ENCODE measurements at places on chromosomes 6 and 20.

GRCh38 chr6:127641905-127642304 is 64.9 kb downstream of the C6orf58 start:
- peak; percentile 15 for DNase-seq

DNA sequence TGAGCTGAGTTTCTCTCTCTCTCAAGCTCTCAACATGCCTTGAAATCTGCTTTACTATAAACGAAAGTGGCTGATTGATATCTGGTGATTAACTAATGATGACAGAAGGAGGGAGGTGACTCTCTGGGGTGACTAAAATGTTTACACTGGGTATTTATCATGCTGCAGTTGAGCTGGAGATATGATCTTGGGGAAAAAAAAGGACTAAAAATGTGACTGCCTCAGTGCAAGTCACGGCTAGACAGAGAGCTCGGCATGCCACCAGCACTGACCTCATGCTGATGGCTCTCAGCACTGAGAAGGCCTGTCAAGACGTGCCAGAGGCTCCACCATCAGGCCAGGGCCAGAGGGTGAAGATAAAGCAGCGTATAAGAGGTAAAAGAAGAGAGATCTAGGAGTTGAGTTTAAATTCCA is 103.1 kb upstream of the SPACA1 start:
- peak; percentile 73 for DNase-seq

GRCh38 chr20:1346315-1346969 is 17.5 kb upstream of the SDCBP2 start:
- no peak for DNase-seq

DNA sequence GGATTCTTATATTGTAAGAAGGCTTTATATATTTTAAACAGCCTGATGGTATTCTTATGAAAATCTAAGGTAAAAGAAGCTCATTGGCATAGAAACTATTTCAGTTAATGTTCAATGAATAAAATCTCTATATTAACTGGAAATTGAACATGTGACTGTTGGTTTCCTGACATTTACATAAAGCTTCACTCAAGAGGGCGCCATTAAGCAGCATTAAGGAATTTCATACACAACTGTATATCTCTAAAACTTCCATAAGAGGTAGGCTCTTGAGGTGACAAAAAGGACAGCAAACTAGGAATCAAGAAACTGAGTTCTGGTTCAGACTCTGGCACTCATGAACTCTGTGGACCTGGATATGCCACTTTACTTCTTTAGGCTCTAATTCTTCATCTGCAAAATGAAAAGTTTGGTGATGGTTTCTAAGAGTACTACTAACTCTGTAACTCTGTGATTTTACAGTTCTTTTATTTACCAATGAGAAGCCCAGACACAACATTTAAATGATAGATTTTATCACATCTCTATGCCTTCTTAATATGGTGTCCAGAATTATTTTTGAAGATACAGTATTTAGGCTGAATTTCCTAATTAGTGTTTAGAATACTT is 147.5 kb downstream of the FLRT3 start:
- peak; percentile 15 for DNase-seq

- DNase-seq, result no peak
These were observed 1.8 kb downstream of the RALGAPA2 start for GRCh38 chr20:20710443-20711315.

GRCh38 chr6:144675231-144675861 is 390.2 kb downstream of the UTRN start:
- no peak for DNase-seq

- DNase-seq, result no peak
These were observed 24.4 kb upstream of the BNIP5 start for GRCh38 chr6:36361071-36361470.

GRCh38 chr6:75210885-75211739 is 5.3 kb upstream of the COL12A1 start:
- DNase-seq, result no peak

GRCh38 chr20:38290829-38291814 is 12.8 kb upstream of the BPI start:
- no peak for DNase-seq

GRCh38 chr6:108570517-108570916 is 9.8 kb downstream of the FOXO3 start:
- DNase-seq, result no peak

GRCh38 chr6:38174315-38174714 is 354.8 kb downstream of the ZFAND3 start:
- DNase-seq, result no peak

GRCh38 chr6:74070711-74071110 is 374.7 kb downstream of the CD109 start:
- DNase-seq, result no peak

- peak; percentile 37 for DNase-seq
These were observed 69.9 kb upstream of the SOX4 start for GRCh38 chr6:21523652-21524051.

DNA sequence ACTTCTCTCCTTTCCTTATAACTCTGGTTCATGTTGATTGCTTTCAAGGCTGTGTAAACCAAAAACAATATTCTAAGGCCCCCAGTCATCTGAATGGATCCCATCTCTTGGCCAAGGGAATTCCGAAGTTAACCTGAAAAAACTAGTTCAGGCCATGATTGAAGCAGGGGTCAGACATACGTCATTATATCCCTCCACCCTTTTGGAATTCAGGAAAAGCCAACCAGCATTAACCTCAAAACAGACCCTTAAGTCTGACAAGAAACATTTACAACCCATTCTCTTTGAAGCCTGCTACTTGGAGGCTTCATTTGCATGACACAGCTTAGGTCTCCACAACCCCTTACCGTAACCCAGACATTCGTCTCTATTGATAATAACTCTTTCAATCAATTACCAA is 39.7 kb downstream of the SLC26A8 start:
- no peak for DNase-seq

DNA sequence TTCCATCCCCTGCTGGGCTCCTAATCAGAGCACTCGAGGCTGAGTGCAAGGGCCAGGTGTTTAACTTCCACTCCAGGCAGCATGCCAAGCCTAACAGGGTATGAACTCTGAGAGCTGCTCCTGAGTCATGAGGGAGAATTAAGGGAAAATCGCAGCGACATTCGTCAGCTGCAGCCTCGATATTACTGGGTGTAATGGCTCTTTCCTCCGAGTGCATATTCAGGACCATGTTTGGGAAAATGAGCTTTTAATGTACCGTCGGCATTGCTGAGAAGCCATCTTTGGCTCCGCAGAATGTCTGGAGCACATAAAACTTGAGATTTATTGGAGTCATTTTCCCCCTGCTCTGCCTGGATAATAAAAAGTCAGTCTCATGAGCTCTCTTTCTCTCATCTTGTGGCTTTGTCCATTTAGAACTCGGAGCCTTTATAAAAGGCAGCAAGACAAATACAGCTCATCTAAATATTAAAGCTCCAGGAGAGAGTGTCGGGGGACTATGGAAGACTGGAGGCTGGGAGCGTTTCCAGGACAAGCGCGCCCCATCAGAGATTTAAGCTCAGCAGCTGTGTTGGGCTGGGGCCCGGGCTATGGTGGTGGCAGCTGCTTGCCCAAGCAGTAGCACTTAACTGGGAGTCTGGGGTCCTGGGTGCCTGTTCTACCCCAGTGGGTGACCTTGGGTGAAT is 103.7 kb downstream of the TOX2 start:
- no peak for DNase-seq

GRCh38 chr6:32940656-32941213 is at the start of gene HLA-DMB:
TSS of gene HLA-DMB (minus strand) at chr6:32941028. CDS start at chr6:32940807, 221 bp downstream.
- peak; percentile 37 for DNase-seq

GRCh38 chr6:84521511-84521910 is 242.9 kb downstream of the TBX18 start:
- no peak for DNase-seq

DNA sequence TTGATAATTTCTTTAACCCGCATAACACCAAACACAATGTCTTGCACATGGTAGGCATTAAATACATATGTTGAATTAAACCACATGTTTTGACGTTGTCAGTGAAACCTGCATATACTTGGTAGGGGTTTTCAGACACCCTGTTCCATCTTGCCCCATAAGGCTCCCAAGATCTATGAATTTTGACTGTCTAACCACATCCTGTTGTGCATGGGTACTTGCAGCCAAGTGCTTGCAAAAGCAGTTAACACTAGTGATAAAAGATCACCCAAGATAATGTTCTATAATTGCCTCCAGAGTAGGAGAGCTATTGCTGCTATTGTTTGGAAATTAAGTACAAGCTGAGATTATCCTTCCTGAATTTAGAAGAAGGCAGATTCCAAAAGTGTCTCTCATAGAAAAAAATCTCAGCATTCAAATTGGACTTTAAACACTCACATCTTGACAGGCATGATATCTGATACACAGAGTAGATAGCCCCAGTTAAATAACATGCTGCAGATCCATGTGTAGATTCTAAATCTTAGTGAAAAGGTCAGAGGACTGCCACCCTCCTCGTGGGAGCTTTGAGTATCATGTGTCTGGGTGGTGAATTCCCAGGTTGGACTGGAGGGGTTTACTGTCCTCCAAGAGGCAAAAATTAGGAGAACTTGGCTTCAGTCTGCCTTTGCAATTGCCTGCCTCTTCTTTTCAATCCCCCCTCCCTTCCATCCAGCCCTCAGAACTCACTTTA is 25.8 kb upstream of the CCN6 start:
- DNase-seq, result no peak

DNA sequence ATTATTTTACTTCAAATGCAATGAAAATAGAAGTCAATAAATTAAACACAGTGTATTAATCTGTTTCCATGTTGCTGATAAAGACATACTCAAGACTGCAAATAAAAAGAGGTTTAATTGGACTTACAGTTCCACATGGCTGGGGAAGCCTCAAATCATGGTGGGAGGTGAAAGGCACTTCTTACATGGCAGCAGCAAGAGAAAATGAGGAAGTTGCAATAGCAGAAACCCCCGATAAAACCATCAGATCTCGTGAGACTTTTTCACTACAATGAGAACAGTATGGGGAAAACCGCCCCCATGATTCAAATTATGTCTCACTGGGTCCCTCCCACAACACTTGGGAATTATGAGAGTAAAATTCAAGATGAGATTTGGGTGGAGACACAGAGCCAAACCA is 82.2 kb downstream of the GPR63 start:
- no peak for DNase-seq

- DNase-seq, result no peak
These were observed 81.0 kb downstream of the METTL24 start for GRCh38 chr6:110277100-110277665.

DNA sequence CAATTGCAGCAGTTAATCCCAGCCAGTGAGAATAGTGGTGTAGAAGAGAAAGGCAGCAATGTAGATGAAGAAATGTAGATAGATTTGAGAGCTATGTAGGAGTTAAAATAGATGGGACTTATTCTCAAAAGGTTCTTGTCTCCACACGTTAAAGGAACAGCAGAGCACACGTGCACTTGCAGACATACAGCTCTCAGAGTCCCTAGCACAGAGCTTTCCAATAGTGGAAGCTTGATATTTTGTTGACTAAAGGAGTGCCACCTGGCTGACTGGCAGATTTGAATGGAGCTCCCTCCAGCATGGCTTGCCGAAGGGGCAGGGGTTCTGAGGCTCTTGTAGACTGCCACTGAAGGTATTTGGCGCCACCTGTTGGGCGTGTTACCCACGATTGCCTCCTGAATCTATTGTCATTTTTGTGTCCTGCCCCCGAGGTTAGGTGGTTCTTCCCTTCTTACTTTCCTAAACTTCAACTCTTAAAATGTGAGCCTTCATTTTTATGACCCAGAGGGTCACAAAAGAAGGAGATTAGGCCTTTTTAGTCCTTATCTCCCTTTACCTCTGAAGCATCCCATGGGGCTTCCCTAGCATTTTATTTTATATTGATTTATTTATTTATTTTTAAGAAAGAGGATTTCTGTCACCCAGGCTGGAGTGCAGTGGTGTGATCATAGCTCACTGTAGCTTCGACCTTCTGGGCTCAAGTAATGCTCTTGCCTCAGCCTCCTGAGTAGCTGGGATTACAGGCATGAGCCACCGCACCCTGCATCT is 16.4 kb downstream of the BRD2 start:
- DNase-seq, result peak; percentile 81

GRCh38 chr6:37602801-37603200 is 94.9 kb downstream of the MDGA1 start:
- DNase-seq, result no peak

- peak; percentile 25 for DNase-seq
These were observed 42.4 kb upstream of the GNRH2 start for GRCh38 chr20:3000852-3001523.

- DNase-seq, result no peak
These were observed 55.3 kb upstream of the DDR1 start for GRCh38 chr6:30829033-30829432.

- no peak for DNase-seq
These were observed 194.4 kb downstream of the FOXA2 start for GRCh38 chr20:22389836-22390542.

DNA sequence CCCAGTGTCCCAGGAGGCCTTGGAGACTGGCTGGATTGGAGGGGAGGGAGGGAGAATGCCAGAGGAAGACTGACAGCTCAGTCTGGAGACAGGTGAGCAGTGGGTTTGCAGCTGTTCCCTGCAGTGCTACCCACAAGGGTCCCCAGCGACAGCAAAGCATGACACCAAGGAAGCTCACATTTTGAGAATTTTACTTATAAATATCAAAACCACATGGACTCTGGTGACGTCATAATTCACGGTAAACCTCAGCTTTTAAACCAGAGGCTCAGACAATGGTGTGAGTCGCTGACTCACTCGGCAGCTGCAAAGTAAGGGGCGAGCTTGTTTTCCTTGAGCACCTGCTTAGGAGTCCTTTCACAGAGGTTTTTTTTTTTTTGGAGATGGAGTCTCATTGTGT is 65.2 kb downstream of the THBS2 start:
- no peak for DNase-seq

DNA sequence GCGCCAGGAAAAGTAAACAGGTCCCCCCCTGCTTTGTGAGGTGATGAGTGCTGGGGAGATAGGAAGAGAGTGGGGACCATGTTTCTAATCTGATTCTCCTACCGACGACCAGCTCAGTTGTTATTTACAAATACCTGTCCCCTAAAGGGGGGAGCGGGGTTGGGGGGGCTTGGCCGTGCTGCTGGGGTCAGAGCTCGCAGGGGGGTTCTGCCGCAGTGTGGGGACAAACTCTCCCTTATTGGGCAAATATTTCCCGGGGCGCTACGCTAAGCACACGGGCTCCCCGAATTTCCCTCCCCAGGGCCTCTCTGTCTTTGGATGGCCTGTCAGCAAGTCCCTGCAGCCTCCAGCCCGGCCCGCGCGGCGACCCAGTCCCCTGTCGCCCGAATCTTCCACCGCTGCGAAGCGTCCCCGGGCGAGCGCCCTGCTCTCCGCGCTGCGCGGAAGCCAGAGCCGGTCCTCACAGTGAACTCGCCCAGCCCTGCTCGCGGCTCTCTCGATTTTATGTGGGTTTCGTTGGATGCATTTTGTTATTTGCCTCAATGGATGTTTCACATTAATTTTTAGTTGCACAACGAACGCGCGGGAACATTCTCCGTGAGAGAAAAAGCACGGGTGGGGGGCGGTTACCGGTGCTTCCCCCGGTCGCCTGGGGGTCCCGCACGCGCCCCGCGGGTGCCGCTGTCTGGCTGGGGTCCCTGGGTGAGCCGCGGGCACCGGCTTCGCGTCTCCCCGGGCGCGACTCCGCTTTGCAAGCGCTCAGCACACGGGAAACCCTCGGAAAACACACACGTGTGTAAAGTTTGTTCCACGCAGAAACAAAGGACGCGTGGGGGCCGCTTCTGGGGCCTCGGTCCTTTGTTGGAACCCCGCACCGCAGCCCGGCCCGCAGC is 1.5 kb upstream of the STX16 start:
- peak; percentile 81 for DNase-seq

- no peak for DNase-seq
These were observed 25.7 kb downstream of the TTI1 start for GRCh38 chr20:38007526-38007925.

GRCh38 chr20:53281557-53282117 is 309.5 kb downstream of the TSHZ2 start:
- no peak for DNase-seq

GRCh38 chr6:10415617-10416480 is 975 bp upstream of the TFAP2A start:
- peak; percentile 63 for DNase-seq
